GM12878 (cell line): ENCODE measurements at places on chromosomes 3 and 15.

DNA sequence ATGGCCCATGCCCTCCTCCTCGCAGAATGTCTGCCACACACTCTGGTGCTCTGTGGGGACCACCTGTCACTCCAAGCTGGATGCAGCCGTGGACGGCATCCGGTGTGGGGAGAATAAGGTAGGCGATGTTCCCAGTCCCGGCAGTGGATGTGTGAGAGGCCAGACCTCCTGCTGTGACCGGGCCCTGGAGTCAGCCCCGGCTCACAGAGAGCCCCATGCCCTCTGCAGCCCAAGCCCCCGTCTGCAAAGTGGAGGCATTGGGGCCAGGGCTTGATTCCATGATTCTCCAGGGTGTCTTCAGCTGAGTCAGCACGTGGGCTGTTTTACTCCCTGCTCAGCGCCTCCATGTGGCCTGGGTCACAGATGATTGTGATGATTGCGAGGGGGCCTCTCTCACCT, 32.2 kb downstream of the GOLGA6L10 start:
- no peaks in the 10 kb centered on the region for H3K36me3 ChIP-seq
- no peaks in the 10 kb centered on the region for H3K27me3 ChIP-seq
- no peak overlapping the region for H3K27ac ChIP-seq
- H3K4me3 ChIP-seq = no peak overlapping the region

- no peaks in the 10 kb centered on the region for H3K4me1 ChIP-seq
- H3K27me3 ChIP-seq = no peaks in the 10 kb centered on the region; the same call in none of the 2 replicates
- no peak within 1 kb of the TSS for H3K27ac ChIP-seq
- DNase-seq = no peak
- H3K36me3 ChIP-seq = no peaks in the 10 kb centered on the region
- H3K4me3 ChIP-seq = no peak within 1 kb of the TSS
These were observed at the start of gene SYNPR for GRCh38 chr3:63278171-63279004. TSS of gene SYNPR (plus strand) at chr3:63278308.

DNA sequence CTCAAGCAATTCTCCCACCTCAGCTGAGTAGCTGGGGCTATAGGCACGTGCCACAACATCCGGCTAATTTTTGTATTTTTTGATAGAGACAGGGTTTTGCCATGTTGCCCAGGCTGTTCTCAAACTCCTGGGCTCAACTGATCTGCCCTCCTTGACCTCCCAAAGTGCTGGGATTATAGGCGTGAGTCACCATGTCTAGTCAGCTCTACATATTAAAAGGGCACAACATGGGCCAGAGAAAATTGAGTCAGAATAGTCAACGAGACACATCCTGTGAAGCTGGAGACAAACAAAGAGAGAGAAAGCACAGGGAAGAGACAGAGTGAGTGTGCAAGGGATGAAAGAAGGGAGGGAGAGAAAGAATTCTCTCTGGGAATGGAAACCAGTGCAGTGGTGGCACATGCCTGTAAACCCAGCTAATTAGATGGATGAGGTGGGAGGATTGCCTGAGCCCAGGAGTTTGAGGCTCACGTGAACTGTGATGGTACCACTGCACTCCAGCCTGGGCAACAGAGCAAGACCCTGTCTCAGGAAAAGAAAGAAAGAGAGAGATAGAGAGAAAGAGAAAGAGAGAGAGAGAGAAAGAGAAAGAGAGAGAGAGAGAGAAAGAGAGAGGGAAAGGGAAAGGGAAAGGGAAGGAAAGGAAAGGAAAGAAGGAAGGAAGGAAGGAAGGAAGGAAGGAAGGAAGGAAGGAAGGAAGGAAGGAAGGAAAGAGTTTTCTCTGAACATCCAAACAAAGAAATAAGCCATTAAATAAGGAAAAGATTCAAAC, 107.2 kb upstream of the SLC25A36 start:
- no peaks in the 10 kb centered on the region for H3K36me3 ChIP-seq
- no peaks in the 10 kb centered on the region for H3K4me1 ChIP-seq
- DNase-seq = no peak
- no peaks in the 10 kb centered on the region for H3K27me3 ChIP-seq
- H3K4me3 ChIP-seq = no peak overlapping the region
- H3K27ac ChIP-seq = no peak overlapping the region

DNA sequence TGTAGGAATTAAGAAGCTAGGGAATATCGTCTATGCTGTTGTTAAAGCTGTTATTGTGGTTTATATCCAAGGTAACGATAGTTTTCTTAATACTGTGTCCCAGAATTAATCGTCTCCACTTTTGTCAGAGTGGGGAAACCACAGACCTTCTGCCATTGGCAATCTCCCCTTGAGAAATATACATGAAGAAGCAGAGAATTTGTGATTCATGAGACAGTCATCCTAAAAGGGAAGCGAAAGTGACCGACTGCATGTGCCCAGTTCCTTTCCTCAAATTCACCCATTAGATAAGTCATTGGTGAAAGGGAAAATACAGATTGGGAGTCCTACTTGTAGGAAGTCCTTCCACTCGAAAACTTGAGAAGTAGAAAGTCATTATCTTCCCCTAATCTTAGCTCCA, 26.6 kb downstream of the DIPK2A start:
- no peak overlapping the region for H3K27ac ChIP-seq
- H3K4me1 ChIP-seq = no peaks in the 10 kb centered on the region; the same call in 1 of the 2 replicates
- H3K36me3 ChIP-seq = peaks cover 3% of the 10 kb centered on the region; the same call in 1 of the 2 replicates
- H3K4me3 ChIP-seq = no peak overlapping the region
- DNase-seq = no peak

DNA sequence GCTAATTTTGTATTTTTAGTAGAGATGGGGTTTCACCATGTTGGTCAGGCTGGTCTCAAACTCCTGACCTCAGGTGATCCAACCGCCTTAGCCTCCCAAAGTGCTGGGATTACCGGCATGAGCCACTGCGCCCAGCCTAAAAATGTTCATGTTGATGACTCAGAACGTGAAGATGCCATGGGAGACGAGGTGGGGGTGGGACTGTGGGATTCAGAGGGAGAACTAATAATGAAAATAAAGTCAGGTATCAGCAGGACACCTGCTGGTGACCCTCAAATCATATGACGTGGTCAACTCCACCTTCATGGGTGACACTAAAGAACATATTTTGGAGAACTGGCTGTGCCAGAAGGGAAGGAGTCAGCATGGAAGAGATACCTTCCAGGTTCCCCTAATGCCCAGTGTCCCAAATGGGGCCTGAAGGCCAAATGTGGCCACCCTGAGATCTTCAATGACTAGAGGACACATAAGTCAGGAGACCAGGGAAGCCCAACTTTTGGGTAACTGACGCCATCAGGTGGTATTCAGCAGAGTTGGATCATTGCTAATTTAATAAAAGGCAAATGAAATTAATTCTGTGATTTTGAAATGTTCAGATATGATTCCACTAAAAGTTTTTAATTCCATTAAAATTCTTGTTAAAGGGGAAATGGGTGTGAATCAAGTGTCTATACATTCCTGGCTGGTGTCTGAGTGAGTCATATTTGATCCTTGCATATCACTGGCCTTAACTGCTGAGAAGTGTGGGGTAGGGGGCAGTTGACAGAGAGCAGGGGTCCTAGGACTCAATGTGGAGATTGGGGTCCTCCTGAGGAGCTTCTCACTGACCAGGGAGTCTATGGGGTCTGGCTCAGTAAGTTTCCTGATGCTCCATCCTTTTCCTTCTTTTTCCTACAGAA, 88.6 kb upstream of the GSK3B start:
- H3K4me1 ChIP-seq = no peaks in the 10 kb centered on the region
- no peaks in the 10 kb centered on the region for H3K36me3 ChIP-seq
- H3K27ac ChIP-seq = no peak overlapping the region
- DNase-seq = no peak

DNA sequence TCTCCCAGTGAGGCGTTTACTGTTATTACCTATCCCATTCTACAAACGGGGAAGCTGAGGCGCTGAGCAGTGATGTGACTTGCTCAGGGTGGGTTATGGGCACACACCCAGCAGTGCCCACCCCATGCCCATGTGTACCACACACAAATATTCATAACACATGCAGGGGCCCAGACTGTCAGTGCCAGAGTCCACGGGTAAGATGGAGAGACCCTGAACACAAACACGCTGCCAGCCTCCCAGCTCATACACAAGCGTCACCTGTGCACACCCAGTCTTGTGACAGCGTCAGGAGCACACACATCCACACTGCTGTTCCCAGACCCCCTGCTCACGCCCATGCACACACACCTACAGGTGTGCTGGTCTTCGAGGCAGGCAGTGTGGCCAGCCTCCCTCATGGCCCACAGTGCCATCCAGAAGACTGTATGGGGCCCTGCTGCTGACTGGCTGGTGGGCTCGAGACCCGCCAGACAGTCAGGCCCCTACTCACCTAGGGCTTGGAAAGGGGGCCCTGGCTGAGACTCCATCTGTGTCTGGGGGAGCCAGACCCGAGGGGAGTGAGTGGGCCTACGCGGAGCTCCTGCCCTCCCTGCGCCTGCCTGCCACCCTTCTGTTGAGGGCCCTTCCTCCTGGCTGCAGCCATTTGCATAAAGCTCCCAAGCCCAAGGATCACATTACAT, 39.4 kb downstream of the DNAJB8 start:
- H3K4me1 ChIP-seq = no peaks in the 10 kb centered on the region
- no peaks in the 10 kb centered on the region for H3K36me3 ChIP-seq
- no peak overlapping the region for H3K27ac ChIP-seq
- no peak overlapping the region for H3K4me3 ChIP-seq
- H3K27me3 ChIP-seq = no peaks in the 10 kb centered on the region; the same call in none of the 2 replicates
- no peak for DNase-seq

- H3K36me3 ChIP-seq = no peaks in the 10 kb centered on the region
- no peak overlapping the region for H3K4me3 ChIP-seq
- DNase-seq = no peak
- no peaks in the 10 kb centered on the region for H3K4me1 ChIP-seq
These were observed 310.4 kb upstream of the NR2F2 start for GRCh38 chr15:96020133-96020532.

GRCh38 chr3:134299888-134300206, 49.2 kb upstream of the RYK start:
- H3K27me3 ChIP-seq = 0 out of 2 replicates have a peak, but pooled peaks cover 1% of the 10 kb centered on the region
- H3K4me3 ChIP-seq = no peak overlapping the region
- peaks cover 2% of the 10 kb centered on the region for H3K4me1 ChIP-seq
- no peak for DNase-seq

DNA sequence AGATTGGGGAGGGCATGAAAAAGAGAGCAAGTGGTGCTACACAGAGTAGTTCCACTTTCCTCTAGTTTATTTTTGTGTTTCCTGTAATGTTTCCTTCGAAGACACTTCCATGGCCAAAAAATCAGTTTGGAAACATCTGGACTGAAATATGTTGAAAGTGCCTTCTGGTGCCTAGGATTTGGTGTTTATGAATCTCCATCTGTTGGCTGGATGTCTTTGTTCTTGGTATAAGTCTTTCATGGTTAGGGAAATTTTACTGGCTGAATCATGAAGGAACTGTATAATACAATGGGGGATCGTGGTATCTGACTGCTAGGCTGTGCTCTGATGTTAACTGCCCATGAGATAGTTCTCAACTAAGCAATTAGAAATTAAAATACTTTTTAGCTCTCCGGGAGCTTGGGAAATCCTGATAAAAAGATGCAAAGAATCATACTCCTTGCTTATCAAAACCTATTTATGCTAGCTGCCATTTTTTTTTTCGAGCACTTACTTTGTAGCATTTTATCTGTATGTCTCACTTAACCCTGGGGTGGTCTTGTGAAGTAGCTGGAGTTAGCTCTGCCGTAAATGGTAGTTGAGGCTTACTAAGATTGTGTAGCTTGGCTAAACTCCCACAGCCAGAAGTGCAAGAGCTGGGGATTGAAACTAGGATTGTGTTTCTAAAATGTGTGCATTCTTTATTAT, 21.9 kb downstream of the AKAP13 start:
- H3K27me3 ChIP-seq = no peaks in the 10 kb centered on the region
- DNase-seq = no peak
- no peaks in the 10 kb centered on the region for H3K36me3 ChIP-seq
- H3K27ac ChIP-seq = peak overlapping the region; percentile 75
- H3K4me3 ChIP-seq = peak overlapping the region; percentile 32; the same call in 1 of the 2 replicates

GRCh38 chr15:48548455-48548854, 97.1 kb downstream of the FBN1 start:
- no peak overlapping the region for H3K4me3 ChIP-seq
- no peaks in the 10 kb centered on the region for H3K4me1 ChIP-seq
- H3K27ac ChIP-seq = no peak overlapping the region
- no peaks in the 10 kb centered on the region for H3K36me3 ChIP-seq
- no peak for DNase-seq

- no peak overlapping the region for H3K4me3 ChIP-seq
- no peak for DNase-seq
- peaks cover 4% of the 10 kb centered on the region for H3K27me3 ChIP-seq
These were observed 125.4 kb downstream of the FAM43A start for GRCh38 chr3:194811118-194811517.

- H3K36me3 ChIP-seq = no peaks in the 10 kb centered on the region
- H3K27me3 ChIP-seq = no peaks in the 10 kb centered on the region
- peak overlapping the region; percentile 76 for H3K27ac ChIP-seq
- peak; percentile 92 for DNase-seq
- peaks cover 71% of the 10 kb centered on the region for H3K4me1 ChIP-seq
These were observed 46.5 kb downstream of the CD86 start for GRCh38 chr3:122101646-122102045.

DNA sequence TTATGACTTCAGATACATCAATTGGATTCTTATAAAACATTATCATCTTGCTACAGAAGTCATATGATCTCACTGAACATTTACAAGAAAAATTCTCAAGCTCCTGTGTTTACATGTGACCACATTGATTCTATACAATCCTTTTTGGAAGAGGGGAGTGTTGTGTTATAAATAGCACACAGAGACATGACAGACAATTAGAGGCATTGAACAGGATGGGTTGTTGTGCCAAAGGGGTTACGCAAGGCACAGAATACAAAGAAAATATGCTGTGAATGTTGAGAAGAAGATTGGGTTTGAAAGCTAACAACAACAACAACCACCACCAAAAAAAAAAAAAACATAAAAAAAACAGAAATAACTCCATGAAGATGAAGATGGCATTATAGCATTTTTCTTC, 32.5 kb upstream of the TBL1XR1 start:
- H3K4me1 ChIP-seq = no peaks in the 10 kb centered on the region; the same call in 1 of the 2 replicates
- H3K36me3 ChIP-seq = no peaks in the 10 kb centered on the region
- no peaks in the 10 kb centered on the region for H3K27me3 ChIP-seq
- H3K4me3 ChIP-seq = no peak overlapping the region
- no peak overlapping the region for H3K27ac ChIP-seq

- H3K27ac ChIP-seq = no peak overlapping the region
- no peaks in the 10 kb centered on the region for H3K4me1 ChIP-seq
- no peak overlapping the region for H3K4me3 ChIP-seq
These were observed 143.2 kb downstream of the DOCK3 start for GRCh38 chr3:50817756-50818529.

DNA sequence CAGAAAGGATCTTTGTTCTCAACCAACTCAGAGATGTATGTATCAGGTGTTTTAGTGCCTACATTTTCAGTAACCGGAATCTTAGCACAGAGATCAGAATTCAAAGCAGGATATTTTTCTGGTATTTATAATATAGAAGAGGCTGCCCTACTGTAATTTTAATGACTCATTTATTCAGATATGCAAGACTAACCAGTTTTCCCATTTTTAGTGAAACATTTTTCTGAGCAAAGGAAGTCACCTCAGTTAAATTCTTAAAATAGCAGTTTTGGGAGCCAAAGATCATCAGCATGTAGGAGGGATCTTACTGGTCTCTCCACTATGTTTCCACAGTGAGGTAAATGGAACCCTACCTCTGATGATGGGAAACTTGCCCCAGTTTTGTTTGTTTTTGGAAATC, 42.0 kb downstream of the SRP14 start:
- no peak overlapping the region for H3K4me3 ChIP-seq
- no peaks in the 10 kb centered on the region for H3K27me3 ChIP-seq
- H3K36me3 ChIP-seq = peaks cover 1% of the 10 kb centered on the region; the same call in 1 of the 2 replicates
- no peak for DNase-seq
- no peak overlapping the region for H3K27ac ChIP-seq

- no peak overlapping the region for H3K27ac ChIP-seq
- no peaks in the 10 kb centered on the region; the same call in 1 of the 2 replicates for H3K27me3 ChIP-seq
- no peak overlapping the region for H3K4me3 ChIP-seq
- no peaks in the 10 kb centered on the region for H3K36me3 ChIP-seq
- H3K4me1 ChIP-seq = no peaks in the 10 kb centered on the region
These were observed 18.8 kb upstream of the THRB start for GRCh38 chr3:24513463-24513862.
